Renal pelvis (tissue), 12 donors: ENCODE measurements at places on chromosomes 2 and 18. TPM values are rescaled to one million over a fixed set of nuclear protein-coding genes. Genes with fewer than 3 reads are reported as not detected.

Gene SLC30A3
- 13.2 TPM for polyA plus RNA-seq

Gene HES6
- polyA plus RNA-seq, result 9.2 TPM

Gene TNP1
- not detected for polyA plus RNA-seq

Gene FBXO41
- polyA plus RNA-seq, result 2.1 TPM

Gene DOK6
- 18.0 TPM for polyA plus RNA-seq

Gene DSG3
- not detected for polyA plus RNA-seq

Gene AGPS
- 41.7 TPM for polyA plus RNA-seq

Gene CLIP4
- 12.9 TPM for polyA plus RNA-seq

DNA sequence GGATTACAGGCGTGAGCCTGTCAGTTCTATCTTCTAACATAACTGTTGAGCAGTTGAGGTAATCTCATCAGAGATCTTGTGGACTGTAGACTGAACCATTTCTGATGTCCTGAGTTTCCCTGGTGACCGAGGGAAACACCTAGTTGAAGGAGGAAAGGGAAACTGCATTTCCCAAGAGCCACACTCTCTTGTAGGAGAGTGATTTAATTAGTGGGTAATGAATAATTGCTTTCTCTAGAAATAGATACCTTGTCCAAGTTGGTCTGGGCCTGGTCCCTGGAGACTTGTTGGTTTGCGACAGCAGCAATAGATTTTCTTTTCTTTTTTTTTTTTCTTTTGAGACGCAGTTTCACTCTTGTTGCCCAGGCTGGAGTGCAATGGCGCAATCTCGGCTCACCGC is 7.4 kb downstream of the TTLL4 start:
- no peak for DNase-seq

DNA sequence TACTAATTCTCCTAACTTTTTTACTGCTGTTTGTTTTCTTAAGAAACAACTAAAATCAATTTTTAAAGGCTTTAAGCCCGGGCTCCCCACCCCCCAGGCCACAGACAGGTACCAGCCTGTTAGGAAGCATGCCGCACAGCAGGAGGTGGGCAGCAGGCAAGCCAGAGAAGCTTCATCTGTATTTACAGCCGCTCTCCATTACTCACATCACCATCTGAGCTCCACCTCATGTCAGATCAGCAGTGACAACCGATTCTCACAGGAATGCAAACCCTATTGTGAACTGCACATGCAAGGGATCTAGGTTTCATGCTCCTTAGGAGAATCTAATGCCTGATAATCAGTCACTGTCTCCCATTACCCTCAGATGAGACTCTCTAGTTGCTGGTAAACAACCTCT is 517.0 kb downstream of the NRXN1 start:
- DNase-seq, result no peak

GRCh38 chr2:59080451-59081181 is 839.5 kb upstream of the FANCL start:
- no peak for DNase-seq

DNA sequence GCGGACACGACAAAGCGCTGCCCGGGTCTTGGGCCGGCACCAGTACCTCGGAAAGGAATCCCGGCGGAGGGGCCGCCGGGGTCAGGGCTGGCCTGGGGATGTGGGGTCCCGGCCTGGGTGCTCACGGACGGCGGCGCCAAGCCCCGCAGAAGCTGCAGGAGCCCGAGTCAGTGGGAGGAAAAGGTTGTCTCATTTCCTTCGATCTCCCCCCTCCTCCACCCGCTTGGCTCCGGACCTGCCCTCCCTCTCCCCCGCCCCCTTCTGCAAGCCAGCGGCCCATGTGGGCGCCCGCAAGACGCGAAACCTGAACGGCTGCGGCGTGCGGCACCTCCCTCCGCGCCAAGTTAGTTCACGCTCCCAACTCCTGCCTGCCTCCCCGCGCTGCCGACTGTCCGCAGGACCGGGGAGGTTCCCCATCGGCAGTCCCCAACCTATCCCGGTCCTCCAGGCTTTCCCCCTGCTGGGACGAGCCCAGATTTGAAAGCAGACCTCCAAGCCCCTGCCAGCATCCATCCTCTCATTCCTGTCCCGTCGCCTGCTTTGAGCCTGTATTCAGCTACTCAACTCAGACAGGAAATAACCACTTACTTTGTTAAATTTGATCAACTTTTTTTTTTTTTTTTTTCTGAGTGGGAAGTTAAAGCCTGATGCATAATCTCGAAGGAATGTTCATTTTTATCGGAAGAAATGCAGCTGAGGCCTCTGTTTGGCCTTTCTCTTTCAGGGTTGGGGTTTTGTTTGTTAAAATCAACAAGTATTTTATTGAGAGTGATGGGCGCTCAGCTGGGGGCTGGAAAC is at the start of gene EVA1A:
Gene EVA1A, minus strand, starts transcription at position 172 of the 798 bp plus-strand sequence. CDS start 42,799 bp downstream, outside the sequence.
- no peak for DNase-seq

DNA sequence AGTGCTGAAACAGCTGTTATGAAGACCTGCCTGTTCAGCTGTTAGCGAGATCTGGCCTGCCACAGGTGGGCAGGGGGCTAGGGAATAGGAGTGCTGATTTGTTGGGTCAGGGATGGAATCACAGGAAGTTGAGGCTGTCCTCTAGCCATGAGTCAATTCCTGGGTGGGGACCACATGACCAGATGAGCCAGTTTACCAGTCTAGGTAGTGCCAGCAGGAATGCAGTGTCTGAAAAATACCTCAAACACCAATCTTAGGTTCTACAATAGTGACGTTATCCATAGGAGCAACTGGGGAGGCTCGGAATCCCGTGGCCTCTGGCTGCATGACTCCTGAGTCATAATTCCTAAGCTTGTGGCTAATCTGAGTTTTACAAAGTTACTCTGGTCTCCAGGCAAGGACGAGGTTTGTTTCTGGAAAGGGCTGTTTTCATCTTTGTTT is 44.9 kb downstream of the DYSF start:
- DNase-seq, result no peak

GRCh38 chr18:371609-371982 is 103.7 kb upstream of the THOC1 start:
- DNase-seq, result no peak

DNA sequence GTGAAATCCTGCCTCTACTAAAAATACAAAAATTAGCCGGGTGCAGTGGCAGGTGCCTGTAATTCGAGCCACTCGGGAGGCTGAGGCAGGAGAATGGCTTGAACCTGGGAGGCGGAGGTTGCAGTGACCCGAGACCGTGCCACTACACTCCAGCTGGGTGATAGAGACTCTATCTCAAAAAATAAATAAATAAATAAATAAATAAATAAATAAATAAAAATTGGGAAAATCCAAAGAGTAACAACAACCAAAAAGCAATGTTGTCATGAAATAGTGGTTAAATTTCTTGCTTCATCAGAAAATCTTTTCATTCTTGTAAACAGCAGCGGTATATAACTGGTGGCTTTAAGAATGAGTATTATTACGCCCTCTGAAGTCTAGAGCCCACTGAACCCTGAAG is 54.4 kb downstream of the HEATR5B start:
- no peak for DNase-seq

GRCh38 chr2:209771474-209772289 is at the start of gene UNC80:
TSS of gene UNC80 (plus strand) at chr2:209771832. CDS start at chr2:209772073, 241 bp downstream.
- DNase-seq, result peak; percentile 85

- DNase-seq, result no peak
These were observed 852 bp upstream of the KCNH7 start for GRCh38 chr2:162839419-162839818.

GRCh38 chr2:232506709-232507108 is 13.5 kb upstream of the PRSS56 start:
- no peak for DNase-seq

GRCh38 chr2:70949086-70949485 is 13.4 kb downstream of the ATP6V1B1 start:
- DNase-seq, result no peak

- DNase-seq, result no peak
These were observed 43.1 kb upstream of the ACVR1 start for GRCh38 chr2:157919181-157919580.
